ENCODE measurements at places on chromosomes 5 and 9.

GRCh38 chr9:114082017-114082762, 4.1 kb upstream of the AMBP start:
- DNase-seq, result peak; percentile 38

DNA sequence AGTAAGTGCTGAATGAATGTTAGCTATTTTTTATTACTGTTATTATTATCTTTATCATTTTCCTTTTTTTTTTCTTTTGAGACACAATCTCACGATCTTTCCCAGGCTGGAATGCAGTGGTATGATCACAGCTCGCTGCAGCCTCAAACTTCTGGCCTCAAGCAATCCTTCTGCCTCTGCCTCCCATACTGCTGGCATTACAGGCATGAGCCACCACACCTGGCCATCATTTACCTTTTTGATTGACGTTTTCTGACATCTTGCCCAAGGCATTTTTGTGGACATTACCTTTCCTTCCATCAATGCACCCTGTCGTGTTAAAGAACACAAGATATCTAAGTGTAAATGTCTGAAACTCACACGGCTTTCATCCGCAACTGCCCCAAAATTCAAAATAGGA, 138.2 kb downstream of the GAS1 start:
- DNase-seq, result no peak

DNA sequence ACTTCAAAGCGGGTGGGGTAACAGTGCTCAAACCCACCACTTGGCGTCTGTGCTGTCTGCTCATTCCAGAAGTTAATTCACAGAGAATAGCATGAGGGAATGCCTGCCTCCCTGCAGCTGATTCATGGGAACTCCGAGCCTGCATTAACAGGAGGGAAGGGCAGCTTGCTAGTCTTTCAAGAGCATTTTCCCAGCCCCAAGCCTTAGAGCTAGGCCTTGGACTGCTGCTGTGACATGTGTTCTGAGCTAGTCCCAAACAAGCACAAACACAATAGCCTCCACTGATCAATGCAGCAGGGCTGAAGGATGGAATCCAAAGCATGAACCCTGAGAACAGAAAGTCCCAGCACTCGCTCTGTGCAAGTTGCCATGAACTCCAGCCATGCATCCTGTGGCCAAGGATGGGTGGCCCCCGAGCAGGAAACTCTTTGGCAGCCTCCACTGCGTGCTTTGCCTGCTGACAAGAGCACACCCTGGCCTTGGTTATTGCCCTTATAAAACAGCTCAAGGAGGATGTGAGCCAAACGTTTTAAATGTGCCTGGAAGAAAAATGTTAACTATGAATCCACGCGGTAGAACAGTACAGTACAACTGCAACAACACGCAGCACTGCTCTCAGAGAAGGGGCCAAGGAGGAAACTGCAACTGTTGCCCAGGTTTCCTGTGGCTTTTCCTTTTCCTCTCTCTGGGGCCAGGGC, 653.1 kb upstream of the KLF4 start:
- DNase-seq, result peak; percentile 22

- no peak for DNase-seq
Observed at GRCh38 chr9:19690128-19690527, 98.7 kb downstream of the SLC24A2 start.

GRCh38 chr5:181246276-181247049, 2.8 kb upstream of the RACK1 start:
- no peak for DNase-seq

DNA sequence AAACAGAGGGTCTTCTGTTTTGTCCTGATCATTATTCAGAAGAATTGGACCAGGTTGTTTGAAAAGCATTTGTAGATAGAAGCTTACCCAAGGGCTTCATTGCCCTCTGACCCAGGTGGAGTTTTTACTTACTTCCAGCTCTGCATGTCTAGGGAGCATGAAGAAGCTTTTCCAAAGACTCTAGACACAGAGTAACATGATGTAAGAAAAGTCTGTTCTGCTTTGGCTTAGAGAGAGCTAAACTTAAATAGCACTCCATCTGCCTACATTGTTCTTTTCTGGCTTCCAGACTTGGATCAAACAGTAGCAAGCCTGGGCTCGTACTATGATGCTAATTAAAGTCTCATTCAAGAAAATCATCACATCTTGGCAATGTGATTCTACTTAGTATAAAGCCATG, 112.1 kb downstream of the SNCAIP start:
- no peak for DNase-seq

DNA sequence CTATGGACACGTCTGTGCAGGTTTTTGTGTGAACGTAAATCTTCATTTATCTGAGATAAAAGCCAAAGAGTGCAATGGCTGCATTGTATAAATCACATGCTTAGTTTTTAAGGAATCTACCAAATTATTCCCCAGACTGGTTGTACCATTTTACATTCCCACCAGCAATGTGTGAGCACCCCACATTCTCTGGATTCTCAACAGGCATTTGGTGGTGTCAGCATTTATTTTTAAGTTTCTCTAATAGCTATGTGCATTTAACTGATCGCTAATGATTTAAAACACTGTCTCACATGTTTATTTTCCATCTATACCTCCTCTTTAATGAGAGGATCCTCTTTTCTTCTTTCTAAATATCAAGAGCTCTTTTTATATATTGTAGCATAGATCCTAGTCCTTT, 13.9 kb upstream of the ANKRD18A start:
- no peak for DNase-seq

- DNase-seq, result no peak
Observed at GRCh38 chr9:109122726-109123621, 3.2 kb upstream of the TMEM245 start.

GRCh38 chr5:123105864-123106263, 16.8 kb downstream of the PRDM6 start:
- DNase-seq, result no peak

DNA sequence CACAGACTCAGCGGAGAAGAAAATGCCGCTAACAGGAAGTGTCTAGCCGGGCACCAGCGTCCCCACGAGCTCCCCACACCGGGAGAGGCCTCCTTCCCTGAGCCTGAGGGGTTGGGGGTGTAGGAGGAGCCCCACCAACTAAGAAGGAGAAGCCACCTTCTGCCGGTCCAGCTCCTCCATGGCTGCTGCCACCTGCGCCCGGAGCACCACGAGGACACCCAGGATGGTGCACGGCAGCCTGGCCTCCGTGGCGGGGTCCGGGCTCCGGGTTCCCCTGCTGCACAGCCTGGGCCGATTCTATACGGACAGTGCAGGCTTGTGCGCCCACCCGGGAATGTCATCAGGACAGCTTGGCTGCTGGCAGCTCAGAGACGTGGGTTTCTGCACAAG, 297 bp downstream of the LCN8 start:
- DNase-seq, result no peak

GRCh38 chr5:150301901-150302300, 804 bp downstream of the ARSI start:
- no peak for DNase-seq

- DNase-seq, result no peak
Observed at GRCh38 chr5:136192526-136193321, at the start of gene SMIM32. Gene SMIM32, minus strand, starts transcription at chr5:136193162. Its CDS starts 638 bp downstream, at chr5:136192524.

Data from brain pericyte (primary cell).